ENCODE measurements at places on chromosomes 4 and X. TPM values are rescaled to one million over a fixed set of nuclear protein-coding genes. Genes with fewer than 3 reads are reported as not detected.

GRCh38 chr4:107863850-107864371, 39.2 kb downstream of the SGMS2 start:
- peak; percentile 78 for DNase-seq

DNA sequence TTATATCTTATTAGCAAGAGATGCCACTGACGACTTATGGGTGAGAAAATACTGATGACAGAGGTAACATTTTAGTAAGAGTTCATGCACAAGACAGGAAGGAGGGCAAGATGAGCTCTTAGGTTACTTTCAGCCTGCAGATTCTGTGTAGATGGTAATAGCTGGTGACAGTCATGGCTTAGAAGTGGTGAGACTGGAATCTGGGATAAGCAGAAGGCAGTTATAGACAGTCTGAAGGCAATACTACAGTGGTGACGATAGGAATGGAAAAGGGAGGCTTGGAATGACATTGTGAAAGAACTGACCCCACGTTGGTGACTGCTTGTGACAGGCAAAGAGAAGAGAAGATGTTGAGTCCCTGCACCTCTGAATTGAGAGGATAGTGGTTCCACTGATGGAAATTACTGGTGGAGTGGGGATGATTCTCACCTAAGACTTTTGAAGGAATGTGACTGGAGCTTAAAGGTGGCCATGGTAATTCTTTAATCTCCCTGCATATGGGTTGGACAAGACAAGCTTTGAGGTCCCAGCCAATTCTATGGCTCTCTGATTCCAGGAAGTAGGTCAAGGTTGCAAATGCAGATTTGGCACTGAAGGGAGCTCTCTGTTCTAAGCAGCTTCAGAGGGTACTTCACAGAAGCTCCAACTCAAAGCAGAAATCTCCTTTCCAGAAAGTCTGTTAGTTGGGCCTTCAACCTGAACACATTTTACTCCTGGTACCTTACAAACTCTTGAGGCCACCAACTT, 99.7 kb downstream of the RASL11B start:
- no peak for DNase-seq

GRCh38 chrX:134948333-134949241, 42.2 kb upstream of the SMIM10 start:
- no peak for DNase-seq

DNA sequence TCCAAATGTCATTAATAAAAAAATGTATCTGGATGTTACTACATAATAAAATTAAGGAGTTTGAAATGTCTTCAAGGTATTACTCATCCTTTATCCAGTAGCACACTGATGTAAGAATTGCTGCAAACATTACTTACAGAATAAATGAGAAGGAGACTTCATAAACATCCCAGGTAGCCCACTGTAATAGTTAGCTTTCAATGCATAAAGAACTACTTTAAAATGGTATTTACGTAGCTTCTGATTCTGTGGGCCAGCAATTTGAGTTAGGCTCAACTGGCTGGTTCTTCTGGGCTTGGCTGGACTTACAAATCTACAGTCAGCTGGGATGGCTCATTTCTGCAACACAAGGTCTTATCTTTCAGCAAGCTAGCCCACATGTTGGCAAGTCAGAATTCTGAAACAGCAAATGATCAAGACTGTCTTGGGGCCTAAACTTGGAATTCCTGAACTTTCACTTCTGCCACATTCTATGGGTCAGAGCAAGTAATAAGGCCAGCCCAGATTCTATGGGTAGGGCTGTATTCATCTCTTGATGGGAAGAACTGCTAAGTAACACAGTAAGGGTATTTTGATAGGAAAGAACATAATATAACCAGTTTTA, 522.5 kb downstream of the IQCM start:
- no peak for DNase-seq

- no peak for DNase-seq
Observed at GRCh38 chrX:20857746-20858145, 516.5 kb upstream of the CNKSR2 start.

DNA sequence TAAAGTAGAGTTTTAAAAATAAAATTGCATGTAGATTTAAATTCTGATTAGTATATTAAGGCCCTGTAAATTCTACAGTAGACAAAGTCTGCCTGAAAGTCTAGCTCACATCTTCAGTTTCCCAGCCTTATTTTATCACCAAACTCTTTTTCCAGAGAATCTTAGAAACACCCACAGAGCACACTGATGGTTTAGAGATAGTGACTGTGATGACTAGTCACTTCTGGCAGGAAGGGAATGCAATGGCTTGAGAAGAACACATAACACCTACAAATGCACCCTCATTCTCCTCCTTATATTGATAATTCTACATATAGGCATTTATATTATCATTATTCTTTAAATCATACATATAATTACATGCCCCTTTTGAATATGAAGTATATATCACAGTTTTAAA, 232.9 kb downstream of the ARAP2 start:
- DNase-seq = no peak

DNA sequence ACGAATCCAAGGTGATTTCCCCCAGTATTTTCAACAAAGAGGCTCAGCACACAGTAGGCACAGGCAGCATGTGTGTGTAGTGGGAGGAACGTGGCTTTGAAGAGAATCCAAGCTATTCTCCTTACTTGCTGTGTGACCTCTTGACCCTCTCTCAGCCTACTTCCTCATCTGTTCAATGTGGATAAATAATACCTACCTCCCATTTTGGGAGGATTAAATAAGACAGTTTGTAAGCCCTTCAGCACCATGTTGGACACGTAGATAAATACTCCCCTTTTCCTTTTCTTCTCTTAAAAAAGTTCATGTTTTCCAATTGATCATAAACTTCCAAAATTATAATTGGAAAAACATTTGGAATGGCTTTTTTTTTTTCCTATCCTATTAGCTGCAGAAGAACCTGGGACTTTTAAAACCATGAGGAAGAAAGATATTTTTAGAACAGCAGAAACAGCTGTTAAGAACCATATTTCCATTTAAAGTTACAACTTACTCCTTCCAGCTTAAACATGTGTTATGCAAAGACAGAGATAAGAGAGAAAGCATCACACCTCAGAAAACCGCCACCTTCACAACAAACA, 56.1 kb upstream of the TMEM131L start:
- DNase-seq = no peak

- no peak for DNase-seq
Observed at GRCh38 chr4:13920901-13921300, 293.4 kb upstream of the BOD1L1 start.

DNA sequence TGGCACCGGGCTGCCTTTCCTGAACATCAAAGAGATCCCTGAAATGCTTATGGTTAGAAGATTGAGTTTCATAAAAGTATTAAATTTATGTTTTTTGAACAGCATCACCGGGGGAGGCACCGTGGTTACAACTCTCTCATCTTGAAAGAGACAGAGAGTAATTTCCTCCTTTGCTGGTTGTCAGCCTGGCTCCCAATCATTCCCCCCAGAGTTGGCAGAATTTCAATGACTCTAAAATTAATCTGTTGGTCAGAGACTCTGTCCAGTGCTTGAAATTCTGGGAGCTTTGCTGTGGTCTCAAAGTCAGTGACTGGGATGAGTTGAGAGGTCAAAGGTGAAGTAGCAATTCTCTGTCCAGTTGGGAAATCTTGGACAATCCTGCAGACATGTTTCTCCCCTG, 135.9 kb downstream of the RAB28 start:
- no peak for DNase-seq

DNA sequence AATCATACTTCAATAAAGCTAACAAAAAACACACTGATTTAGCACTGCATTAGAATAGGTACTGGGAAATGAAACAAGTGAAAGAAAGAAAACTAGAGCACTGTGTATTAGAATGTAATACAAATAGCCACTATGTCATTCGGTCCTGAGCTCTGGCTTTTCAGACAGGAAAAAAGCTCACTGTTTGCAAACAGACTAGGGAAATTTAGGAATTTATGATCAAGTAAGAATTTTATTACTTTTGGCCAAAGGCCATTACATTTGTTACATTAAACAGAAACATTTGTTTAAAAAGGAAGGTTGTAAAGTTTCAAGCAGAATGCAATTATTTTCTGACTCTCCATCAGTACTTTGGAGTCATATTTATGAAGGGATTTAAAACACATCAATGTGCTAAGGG, 68.7 kb downstream of the KLHL8 start:
- DNase-seq = no peak

GRCh38 chr4:153782581-153782980, 6.3 kb downstream of the SFRP2 start:
- DNase-seq = no peak

- peak; percentile 86 for DNase-seq
Observed at GRCh38 chr4:4990857-4991540, 28.3 kb downstream of the CYTL1 start.

- no peak for DNase-seq
Observed at GRCh38 chr4:70544279-70544868, 26.0 kb downstream of the AMTN start.

DNA sequence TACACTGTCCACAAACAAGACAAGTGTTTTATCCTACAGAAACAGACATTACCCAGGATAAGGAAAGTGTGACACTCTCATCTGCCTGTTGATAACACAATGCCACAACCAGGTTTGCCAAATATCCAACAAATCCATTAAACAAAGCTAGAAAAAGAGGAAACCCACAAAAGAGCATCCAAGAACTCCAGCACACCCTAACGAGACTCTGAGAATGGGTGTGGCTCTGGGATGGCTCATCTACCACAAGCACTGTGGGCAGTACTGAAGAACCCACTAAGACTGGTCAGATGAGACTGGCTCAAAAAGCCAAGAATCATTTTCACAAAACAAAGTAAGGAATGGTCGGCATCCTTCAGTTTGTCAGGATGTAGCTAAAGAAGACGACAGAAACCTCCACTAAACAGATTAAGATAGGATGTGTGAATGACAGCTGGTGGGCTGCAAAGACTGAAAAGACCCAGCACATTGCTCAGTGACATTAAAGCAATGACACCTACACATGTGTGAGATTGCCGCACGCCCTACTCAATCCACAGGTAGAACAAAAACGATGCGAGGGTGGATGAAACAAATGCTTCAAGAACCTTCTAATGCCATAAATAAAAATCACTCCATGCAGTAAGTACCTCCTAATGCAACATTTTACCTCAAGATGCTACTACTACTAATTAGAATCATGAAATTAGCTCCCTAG, 14.7 kb downstream of the ATP8A1 start:
- no peak for DNase-seq

GRCh38 chr4:68021185-68021584, 57.9 kb upstream of the TMPRSS11A start:
- DNase-seq = no peak

GRCh38 chrX:40104985-40105834, 7.5 kb upstream of the BCOR start:
- DNase-seq = no peak

DNA sequence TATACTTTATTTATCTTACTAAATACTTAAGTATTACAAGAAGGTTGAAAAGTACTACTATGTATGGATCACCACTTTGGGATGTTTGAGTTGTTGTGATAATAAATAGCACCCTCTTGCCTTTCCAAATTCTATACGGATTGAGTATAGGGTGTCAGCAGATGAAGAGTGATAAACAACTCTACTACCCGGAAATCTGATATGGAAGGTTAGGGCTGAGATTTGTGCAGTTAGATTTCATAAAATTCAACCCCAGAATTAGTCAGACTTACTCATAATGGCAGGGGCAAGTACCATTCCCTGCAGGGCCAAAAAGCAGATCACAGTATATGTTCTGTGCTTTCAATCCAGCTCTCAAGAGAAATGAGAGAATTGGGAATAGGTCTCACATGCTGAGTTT, 1008.9 kb upstream of the PCDH7 start:
- no peak for DNase-seq

DNA sequence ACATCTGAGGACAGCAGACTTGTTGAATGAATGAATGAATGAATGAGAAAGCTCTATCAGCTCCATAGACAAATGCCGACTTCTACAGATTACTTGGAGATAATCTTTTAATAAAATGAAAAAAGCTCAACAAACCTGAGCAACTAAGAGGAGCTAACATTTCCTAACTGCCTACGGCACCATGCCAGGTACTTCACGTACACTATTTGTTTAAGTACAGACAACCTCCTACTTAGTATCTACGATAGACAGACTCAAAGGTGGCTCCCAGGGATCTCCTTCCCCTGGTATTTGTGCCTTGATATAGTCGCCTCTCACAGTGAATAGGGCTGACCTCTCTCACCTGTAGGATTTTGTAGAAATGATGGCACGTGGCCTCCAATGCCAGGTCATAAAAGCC, 412.2 kb upstream of the FAT1 start:
- DNase-seq = no peak

- no peak for DNase-seq
Observed at GRCh38 chr4:8081621-8082516, 76.7 kb downstream of the ABLIM2 start.

DNA sequence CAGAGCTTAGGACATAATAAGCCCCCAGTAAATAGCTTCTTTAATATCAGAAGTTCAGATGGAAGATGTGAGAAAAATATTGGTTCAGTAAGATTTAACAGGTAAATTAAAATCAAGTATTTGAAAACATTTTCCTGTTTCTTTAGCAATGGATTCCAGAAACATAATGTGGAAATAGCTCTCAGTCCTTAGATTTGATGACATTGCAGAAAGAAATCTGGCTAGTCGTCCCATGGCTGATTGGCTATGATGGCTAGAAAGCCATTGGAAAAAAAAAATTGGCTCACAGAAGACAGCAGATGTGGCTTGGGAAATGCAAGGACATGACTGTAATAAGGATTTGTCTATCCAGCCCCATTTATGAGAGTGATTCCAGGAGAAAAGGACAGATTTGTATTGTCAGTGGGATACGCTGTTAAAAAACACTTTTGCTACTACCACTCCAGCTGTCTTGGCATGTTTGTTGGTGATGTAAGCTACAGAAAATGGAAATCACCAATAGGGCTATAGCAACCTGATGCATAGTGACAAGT, 78.3 kb downstream of the AR start:
- DNase-seq = no peak

DNA sequence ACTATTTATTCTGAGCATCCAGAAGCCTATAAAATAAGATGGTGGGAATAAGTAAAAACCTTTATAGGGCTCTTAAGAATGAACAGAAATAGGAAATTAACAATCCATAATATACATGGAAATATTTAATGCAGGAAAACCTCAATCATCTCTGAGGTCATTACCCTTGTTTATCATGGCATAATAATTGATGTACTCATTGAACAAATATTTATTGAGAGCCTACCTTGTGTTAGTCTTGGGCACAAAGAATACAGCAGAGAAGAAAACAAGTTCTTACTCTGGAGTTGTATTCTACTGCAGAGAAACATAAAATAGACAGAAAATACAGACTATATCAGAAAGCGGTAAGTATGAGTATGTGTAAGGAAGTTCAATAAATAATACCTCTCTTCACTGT, 167.2 kb downstream of the COX18 start:
- no peak for DNase-seq

DNA sequence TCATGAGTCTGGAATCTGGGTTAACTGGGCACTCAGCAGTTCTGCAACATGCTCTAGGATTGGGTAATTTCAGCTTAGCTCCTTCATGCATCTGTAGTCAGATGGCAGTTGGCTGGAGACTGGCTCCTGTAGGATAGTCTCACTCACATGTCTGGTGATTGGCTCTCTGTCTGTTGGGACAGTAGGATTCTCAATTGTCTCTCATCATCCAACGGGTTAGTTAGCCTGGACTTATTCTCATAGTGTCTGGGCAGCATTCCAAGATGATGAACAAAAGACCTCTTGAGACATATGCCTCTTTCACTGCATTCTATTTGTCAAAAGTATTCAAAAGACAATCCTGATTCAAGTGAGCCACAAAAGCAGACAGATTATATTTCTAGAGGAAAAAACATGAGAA, 795.6 kb upstream of the GALNTL6 start:
- DNase-seq = no peak

Gene TCEAL6
- not detected for total RNA-seq

Gene RBMXL3
- not detected for total RNA-seq

Gene HS6ST2
- total RNA-seq = 0.24 TPM

Gene MSANTD1
- 1.1 TPM for total RNA-seq

Gene KIF4A
- 0.38 TPM for total RNA-seq

Gene PLCXD1
- total RNA-seq = 3.4 TPM
